WERI-Rb-1 (cell line): ENCODE measurements at places on chromosomes 2 and 18.
A peak's percentile ranks its signal among the peaks of the same experiment; 100 is the strongest.

DNA sequence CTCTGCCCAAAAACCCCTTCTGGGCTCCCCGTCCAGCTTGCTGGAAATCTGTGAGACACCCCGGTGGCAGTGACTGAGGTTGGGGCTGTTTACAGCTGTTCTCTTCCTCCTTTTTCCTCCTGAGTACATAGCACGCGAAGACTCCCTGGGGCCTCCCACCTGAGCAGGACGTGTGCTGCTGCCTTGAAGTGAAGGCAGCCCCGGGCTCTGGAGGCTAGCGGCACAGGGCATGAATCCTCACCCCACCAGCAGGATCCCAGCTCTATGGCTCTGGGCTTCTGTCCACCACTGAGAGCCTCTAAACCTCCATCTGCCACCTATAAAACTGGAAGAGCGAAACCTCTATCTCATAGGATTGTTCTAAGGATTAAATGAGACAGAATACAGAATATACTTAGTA, 182.5 kb downstream of the TMEM163 start:
- peak; percentile 36 for DNase-seq

- no peak for DNase-seq
These were observed 33.4 kb downstream of the USP14 start for GRCh38 chr18:191725-192124.

GRCh38 chr18:35142275-35142615, 98.6 kb upstream of the ZNF397 start:
- DNase-seq: no peak

GRCh38 chr2:239657236-239657635, 256.4 kb upstream of the HDAC4 start:
- DNase-seq: no peak

- DNase-seq: no peak
These were observed 67.7 kb upstream of the ITGA4 start for GRCh38 chr2:181389524-181389923.

- no peak for DNase-seq
These were observed 1657.0 kb downstream of the LRP1B start for GRCh38 chr2:140473851-140474250.

GRCh38 chr18:57915248-57915647, 112.1 kb upstream of the ATP8B1 start:
- no peak for DNase-seq

DNA sequence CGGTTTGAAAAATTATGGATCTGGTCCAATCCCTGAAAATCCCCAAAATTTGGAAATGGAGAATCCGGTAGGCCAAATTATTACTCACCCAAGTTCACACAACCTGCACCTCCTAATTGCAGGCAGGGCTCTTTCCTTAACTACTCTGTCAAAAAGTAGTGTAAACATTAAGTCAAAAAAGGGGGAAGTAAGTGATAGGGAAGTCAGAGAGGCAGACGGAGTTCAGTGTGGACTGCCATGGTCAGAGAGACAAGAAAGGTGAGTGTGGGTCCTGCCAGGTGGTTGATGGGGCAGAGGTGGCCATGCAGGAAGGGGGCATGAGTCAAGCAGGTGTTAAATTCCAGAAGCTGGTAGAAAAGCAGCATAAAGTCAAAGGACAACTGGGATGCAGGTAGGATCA, 104.7 kb upstream of the STPG4 start:
- no peak for DNase-seq

- DNase-seq: no peak
These were observed 65.0 kb downstream of the MAPRE2 start for GRCh38 chr18:35106013-35106844.

- DNase-seq: no peak
These were observed 368.5 kb upstream of the CNTNAP5 start for GRCh38 chr2:123656590-123656989.

- no peak for DNase-seq
These were observed 180.3 kb downstream of the ALK start for GRCh38 chr2:29741132-29741531.

GRCh38 chr18:75316223-75316622, 105.6 kb downstream of the TSHZ1 start:
- DNase-seq: peak; percentile 47

GRCh38 chr2:128308889-128309279, 9.8 kb downstream of the HS6ST1 start:
- no peak for DNase-seq

DNA sequence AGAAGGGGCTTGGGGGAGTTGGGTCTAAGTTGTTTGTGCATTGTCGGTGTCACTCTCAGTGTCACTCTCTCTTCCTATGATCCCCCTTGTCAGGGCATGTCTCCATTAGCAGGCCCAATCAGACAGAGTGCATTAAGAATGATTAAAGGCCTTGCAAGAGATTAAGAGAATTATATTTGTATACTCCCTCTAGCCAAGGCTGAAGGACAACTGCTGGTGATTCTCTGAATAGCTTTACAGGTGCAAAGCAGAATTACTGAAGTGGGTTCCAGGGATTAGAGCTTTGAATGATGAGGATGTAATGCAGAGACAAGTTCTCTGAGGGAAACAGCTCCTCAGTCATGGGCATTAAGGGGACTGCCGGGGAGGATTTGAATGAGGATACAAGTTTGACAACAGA, 104.8 kb upstream of the LGALSL start:
- peak; percentile 86 for DNase-seq

- no peak for DNase-seq
These were observed 557.0 kb upstream of the CNTNAP5 start for GRCh38 chr2:123468071-123468470.
